ENCODE measurements at places on chromosomes 6 and 20. TPM values are rescaled to one million over a fixed set of nuclear protein-coding genes. Genes with fewer than 3 reads are reported as not detected.

- DNase-seq: no peak
Observed at GRCh38 chr6:16440636-16441212, 202.3 kb downstream of the GMPR start.

DNA sequence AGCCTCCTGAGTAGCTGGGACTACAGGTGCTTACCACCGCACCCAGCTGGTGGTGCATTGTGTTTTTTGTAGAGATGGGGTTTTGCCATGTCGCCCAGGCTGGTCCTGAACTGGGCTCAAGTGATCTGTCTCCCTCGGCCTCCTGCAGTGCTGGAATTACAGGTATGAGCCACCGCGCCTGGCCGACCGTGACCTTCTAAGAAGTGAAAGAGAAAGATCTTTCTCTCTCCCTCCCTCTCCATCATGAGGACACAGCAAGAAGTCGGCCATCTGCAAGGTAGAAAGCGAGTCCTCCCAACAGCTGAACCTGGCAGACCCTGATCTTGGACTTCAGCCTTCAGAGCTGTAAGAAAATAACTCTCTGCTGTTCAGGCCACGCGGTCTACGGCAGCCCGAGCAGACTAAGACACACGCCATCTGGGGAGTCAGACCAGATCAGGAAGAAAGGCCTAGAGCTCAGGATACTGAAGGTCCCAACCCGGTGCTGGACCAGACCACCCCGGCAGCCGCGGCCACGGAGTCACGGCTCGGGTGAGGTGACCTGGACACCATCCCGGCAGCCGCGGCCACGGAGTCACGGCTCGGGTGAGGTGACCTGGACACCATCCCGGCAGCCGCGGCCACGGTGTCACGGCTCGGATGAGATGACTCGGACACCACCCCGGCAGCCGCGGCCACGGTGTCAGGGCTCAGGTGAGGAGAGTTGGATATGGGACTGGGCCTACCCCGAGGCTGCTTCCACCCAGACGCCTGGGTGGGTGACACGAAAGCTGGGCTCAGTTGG is 9.6 kb downstream of the GMEB2 start:
- DNase-seq: no peak

TMEM244 gene
- total RNA-seq: 0.52 TPM

DNA sequence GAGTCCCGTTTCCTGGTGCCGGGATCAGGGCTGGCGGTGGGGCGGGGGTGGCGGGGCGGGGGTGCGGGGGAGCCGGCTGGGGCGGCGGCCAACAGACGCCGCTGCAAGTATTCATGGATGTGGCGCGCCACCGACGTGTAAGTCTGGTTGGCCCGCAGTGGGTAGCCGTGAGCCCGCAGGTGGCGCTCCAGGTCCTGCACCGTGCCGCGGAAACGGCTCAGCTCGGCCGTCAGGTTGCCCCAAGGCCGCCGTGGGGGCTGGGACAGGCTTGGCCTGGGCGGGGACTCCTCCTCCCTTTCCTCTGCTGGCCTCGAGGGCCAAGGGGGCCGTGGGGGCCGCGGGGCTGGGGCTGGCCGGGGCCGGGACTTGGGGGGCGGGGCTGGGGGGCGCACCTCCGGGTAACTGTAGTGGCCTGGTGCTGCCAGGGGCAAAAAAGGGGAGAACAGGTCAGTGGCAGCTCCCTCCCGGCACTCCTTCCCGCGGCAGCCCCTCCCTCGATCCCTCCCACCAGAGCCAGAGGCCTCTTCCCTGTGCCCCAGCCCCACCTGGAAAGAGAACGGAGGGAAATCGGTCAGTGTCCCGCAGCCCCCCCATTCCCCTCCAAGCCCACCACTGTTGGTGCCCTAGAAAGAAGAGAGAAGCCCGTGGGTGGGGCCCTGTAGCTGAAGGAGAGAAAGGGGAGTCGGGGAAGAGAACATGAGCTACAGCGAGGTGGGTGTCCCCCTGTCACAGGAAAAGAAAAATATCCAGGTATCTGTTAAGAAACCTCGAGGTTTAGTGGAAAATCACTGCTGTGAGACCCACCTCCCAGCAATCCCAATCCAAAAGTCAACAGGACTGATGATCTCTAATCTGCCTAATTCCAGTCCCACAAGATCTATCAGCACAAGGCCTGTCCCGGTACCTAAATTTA is 21.3 kb downstream of the TNXB start:
- no peak for DNase-seq

ADGRF5 gene
- not detected for total RNA-seq

CST2 gene
- not detected for total RNA-seq

DNA sequence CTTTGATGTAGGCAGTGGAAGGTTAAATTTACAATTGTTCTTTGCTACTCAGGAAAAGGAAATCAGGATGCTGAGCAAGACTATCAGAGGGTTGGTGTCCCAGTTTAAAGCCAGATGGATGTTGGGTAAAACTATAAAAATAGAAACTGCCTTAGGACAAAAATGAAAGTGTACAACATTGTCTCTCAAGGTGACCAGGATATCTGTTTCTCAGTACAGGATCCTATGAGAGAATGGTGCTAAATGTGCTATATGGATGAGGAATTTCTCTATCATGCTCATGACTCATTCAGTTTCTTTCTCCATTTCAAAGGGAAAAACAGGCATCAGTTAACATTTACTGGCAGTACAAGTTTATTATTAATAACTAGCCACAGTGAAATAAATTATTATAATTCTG is 534.2 kb upstream of the GJE1 start:
- DNase-seq: peak; percentile 43

DNA sequence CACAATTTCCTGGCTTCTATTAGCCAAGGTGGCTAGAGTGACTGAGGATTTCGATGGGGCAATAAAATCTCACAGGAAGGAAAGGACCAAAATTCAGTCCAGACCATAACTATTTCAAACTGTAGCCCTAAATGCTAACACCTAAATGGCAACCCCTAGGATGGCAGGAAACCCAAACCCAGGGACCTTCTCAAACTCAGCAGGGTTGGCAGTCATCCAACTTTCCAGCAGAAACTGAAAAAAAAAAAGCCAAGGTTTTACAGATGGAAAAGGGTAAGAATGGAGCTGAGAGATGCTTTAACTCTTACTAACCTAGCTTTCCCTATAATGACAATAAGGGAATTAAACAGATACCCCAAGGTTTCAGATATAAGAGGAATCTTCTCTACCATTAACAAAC is 10.5 kb downstream of the IBTK start:
- DNase-seq: peak; percentile 12

DNA sequence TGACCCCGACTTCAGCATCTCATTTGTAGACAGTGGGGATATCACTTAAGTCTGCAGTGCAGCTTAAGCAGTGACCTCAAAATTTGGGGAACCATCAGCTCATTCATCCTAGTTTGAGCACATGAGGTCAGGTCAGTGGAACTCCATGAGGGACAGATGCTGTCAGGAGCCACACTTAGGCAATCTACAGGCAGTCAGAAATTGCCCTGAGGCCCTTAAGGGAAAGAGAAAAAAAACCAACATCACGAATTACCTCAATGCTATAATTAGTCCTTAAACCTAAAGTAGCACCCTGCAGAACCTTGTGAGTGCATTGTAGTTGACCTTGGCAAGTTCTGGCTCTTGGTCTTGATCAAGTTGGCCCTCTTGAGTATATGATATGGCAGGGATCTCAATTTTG is 21.1 kb downstream of the TMEM74B start:
- DNase-seq: no peak

GRCh38 chr6:109095835-109096084 is 453 bp downstream of the CEP57L1 start:
- DNase-seq: no peak

DNA sequence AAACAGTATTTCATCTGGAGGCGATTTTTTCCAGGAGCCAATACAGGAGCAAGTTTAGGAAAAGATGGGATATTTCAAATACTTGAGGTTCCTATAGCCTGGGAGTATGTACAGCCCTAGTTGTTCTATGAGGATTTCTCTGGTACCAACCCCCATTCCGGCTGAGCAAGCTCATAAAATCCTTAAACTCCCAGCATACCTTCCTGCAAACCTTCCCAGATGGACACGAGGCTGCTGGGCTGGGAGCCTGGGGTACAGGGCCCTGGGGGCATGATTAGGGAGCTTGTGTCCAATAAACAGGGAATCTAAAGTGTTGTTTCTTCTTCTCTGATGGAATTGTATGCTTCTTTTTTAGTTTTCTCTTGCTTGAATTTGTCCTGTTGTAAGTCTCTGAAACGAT is 1.5 kb downstream of the PRRC2A start:
- no peak for DNase-seq

MLN gene
- total RNA-seq: not detected

All from LHCN-M2 (cell line).